Stimulated activated naive B cell treated with anti-CD40 and anti-IgM and Interleukin-4, amounts not matched to agents 10 μg/mL and 1 μg/mL and 100 μg/mL, for 72 hours (primary cell): ENCODE measurements at places on chromosomes 2 and 18.
A peak's percentile ranks its signal among the peaks of the same experiment; 100 is the strongest.

DNA sequence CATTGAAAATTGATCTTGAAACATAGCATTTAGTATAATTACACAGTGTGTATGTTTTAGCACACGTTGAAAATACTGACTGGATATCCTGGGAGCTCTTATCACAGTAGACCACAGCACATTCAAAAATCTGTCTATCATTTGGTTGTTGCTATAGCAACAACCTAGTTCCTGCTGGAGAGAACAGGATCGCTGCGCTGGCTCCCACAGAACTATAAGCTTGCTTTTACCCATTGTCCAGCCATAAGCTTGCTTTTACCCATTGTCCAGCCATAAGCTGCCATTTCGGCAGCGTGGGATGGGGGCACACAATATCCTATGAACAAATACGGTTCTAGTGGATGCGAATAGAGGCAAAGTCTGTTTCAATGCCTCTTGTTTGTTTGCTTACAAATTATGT, 70.4 kb upstream of the ST6GAL2 start:
- DNase-seq = no peak

GRCh38 chr2:44715671-44716081, 225.8 kb upstream of the SIX3 start:
- DNase-seq = no peak

DNA sequence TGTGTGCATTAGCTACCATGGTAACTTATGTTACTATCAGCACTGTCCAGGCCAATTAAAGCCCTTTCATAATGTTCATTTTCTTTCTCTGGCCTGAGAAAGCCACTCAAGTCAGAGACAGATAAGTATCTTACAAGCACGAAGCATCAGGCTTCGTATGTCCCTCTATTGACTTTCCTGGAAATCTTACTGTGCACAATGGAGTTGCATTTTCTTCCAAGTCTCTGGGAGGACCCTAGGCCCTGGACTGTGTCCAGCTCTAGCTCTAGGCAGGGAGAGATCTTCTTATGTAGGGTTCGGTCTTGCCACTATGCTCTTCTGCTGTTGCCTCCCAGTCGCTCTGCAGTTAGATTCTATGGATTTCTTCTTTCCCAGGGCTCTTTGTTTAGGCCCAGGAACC, 40.0 kb upstream of the ITGA6 start:
- DNase-seq = no peak

GRCh38 chr18:23568281-23569138, 17.8 kb downstream of the NPC1 start:
- no peak for DNase-seq

DNA sequence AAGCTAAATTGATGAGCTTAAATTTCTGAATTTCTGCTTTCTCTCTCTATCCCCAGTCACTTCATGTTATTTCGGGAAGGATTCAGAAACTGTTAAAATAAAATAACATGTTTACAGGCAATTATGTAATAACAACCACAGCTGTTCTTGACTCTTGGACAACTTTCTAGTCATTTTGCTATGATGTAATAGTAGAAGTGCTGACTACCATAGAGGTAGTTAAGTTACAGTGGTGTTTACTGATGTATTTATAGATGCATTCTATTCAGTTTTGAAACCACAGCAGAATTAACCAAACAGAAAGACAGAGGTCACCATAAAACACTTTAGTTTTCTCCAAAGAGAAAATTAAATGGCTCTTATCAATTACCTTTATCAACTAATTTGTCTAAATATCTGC, 1292.0 kb upstream of the CHAC2 start:
- DNase-seq = no peak

- no peak for DNase-seq
These were observed 103.6 kb downstream of the DNAH6 start for GRCh38 chr2:84619794-84620371.

DNA sequence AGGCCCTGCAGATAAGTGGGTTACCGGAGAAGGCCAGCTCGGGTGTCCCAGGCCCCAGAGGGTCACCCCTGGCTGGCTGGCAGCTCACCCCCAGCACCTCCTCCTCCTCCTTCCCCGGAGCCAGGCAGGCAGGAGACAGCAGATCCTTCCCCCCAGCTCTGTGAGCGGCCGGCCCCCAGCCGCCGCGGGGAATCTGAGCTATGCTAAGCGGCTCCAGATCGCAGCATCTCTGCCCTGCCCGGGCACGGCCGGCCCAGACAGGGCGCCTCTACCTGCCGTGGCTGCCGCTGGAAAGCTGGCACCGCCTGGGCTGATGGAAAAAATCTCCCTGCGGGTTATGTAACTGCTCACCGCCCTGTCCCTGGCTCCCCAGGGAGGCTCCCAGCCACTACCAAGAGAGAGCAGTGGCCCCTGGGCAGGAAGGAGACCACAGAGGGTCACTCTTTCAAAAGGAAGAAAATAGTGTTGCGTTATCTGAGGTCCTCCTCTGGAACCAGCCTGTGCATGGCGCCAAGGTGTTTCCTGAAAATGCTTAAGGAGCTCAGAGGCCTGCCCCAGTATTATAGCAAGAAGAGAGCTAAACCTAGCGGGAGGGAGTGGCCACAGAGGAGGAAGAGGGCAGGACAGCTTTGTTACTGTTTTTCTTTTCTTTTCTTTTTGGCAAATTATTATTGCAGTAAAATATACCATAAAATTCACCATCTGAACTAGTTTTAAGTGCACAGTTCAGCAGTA, 179.0 kb downstream of the SMAD7 start:
- DNase-seq = no peak

- DNase-seq = no peak
These were observed 375 bp downstream of the WNT10A start for GRCh38 chr2:218880859-218881594.

- DNase-seq = peak; percentile 80
These were observed 7.0 kb downstream of the LPIN1 start for GRCh38 chr2:11753452-11753885.

GRCh38 chr2:196176142-196176738, 4.9 kb upstream of the STK17B start:
- DNase-seq = peak; percentile 90

DNA sequence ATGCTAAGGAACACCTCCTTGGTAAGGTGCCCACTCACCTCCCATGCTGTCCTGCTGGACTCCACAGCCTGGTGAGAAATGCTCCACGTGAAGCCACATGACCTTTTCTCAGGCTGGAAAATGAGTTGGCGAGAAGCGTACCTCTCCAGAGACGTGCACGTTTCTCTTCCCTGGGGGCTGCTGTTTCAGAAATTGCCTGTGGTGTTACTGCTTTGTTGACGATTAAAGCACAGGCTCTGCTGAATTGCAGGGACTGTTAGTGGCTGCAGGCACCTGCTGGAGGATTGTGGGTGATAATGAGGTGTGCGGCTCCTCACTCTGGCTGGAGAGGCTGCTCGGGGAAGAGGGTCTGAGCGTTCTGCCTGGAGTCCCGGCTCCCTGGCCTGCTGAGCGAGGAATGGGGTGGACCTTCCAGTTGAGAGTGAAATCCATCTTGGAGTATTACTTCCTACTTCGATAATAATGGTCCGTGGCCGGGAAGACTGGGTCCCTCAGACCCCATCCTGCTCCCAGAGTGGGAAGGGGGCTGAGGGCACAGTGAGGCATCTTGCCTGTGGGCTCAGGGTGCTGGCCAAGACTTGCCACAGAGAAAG, 199.3 kb upstream of the HDAC4 start:
- DNase-seq = no peak

GRCh38 chr2:216657086-216657855, 24.1 kb downstream of the IGFBP2 start:
- DNase-seq = no peak

GRCh38 chr2:189580241-189580651, 340 bp downstream of the SLC40A1 start:
- no peak for DNase-seq

- no peak for DNase-seq
These were observed 54.3 kb upstream of the AGPS start for GRCh38 chr2:177338177-177338721.

DNA sequence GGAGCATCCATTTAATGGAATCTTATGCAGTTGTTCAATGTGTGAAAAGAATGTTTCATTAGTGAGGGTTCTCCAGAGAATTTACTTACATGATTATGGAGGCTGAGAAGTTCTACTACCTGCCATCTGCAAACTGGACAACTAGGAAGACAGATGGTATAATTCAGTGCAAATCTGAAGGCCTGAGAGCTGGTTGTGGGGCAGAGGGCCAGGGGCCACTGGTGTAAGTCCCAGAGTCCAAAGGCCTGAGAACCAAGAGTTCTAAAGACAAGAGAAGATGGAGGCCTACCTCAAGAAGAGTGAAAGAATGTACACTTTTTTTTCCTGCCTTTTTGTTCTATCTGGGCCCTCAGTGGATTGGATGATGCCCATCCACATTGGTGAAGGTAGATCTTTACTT, 114.8 kb downstream of the DDX1 start:
- DNase-seq = no peak

GRCh38 chr2:116819355-116819754, 995.1 kb upstream of the DDX18 start:
- no peak for DNase-seq

GRCh38 chr2:118090387-118091139, 2.3 kb downstream of the INSIG2 start:
- DNase-seq = no peak

DNA sequence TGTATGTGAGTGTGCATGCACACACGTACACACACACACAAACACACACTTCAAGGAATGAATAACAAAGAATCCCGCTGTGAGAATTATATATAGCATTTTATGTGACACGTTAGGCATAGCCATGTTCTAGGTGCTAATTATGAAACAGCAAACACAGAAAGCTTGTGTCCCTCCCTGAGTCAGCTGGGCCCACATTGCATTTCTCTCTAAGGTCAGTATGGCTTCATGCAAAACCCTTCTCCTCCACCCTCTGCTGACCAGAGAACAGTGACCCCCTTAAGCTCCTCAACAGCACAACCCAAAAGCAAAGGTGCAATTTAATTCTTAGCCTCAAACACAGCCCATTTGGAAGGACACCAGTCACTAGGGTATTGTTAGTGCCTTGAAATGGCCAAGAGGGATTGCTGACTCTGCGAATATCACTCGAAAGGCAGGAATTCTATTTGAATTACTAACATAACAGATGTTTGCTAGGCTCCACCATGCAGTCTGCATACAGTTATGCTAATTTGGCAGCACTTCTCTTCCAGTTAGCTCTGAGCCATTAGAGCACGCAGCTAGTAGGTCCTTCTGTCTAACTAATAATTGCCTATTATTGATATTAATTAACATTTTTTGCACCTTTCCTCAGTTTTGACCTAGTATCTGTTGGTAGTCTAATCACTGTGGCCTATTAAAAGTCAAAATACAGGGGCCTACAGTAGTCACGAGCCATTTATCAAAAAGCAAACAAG, 149.0 kb downstream of the LNPK start:
- DNase-seq = no peak

GRCh38 chr2:170501421-170502043, 213.6 kb upstream of the SP5 start:
- no peak for DNase-seq

DNA sequence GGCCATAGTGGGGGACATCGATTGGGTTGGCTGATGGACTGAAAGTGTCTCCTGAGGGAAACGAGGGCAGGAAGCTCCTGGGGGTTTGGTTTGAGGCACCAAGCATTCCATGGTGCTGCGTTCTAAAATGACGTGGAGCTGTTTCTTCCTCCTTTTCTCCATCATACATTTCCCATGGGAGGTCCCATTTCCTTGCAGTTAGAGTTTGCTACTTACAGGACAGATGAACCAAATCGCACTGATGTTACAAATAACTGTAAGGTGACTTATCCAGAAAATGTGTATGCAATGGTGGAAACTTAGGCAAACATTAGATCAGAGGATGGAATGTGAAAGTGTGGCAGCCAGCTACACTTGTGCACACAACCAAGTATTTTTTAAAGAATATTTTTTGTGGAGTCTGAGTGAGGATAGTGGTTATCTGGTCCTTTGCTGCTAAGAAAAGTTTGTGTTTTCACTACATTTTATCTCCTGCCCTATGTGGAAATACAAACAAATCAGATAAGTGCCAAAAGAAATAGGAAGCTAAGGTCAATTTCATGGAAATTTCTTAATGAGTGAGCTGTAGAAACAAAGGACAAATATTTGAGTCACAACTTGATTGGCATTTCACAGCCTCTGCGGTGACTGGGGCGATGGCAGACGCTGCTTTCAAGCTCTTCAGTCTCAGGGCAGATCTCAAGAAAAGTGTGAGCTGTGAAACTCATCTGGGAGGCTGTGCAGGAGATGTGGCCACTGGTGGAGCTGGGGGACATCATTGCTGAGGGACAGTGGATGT, 256.2 kb downstream of the TSN start:
- no peak for DNase-seq

DNA sequence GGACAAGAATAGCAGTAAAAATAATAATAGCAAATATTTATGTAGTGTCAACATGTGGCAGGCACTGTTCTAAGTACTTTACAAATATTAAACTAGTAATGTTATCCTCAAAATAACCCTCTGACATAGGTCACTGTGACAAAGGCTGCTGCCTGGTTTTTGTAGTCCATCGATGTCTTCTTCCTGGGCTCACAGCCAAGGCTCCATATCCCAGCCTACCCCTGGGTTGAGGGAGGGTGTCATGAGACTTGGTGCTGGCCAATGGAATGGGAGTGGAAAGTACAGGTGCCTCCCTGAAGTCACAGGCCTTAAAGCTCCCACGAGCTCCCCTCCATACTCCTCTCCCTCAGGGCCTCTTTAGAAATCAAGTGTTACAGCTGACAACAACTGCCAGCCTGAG, 159.3 kb downstream of the CYRIA start:
- DNase-seq = no peak

GRCh38 chr18:59623456-59624368, 73.5 kb downstream of the CCBE1 start:
- no peak for DNase-seq

- no peak for DNase-seq
These were observed 110.9 kb upstream of the RMP24 start for GRCh38 chr18:35861367-35862118.

GRCh38 chr2:171319164-171319810, 114.5 kb downstream of the METTL8 start:
- peak; percentile 68 for DNase-seq

DNA sequence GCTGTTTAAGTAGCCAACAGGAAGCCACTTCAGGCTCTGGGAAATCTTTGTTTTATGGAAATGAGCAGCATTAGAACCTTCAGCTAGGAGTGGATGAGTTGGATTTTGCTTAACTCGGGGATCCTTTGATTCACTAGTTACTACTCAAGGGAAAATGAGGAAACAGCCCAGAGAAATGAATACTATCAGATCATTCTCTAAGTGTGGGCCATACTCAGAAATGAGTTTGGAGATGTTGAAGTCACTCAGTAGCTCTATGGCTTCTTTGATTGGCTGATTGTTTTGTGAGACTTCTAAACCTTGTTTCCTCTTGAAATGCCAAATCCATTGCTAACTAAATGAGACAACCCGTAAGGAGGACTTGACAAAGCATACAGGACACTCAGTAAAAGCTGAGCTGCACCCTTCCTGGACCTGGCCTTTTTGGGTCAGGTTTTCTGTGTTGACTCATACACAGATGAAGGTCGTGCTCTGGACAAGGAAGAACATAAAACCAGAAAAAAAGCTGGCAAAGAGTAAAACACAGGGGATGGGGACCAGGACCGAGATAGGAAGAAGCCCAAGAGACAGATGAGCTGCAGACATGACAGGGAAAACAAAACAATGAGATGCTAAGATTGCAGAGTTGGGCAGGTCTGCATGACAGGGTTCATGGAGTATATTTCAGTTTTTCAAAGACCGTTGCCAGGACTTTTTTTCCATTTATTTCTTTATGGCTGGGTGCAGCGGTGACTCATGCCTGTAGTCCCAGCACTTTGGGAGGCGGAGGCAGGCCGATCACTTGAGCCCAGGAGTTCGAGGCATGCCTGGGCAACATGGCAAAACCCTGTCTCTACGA, 41.6 kb downstream of the INO80C start:
- DNase-seq = no peak

GRCh38 chr18:48228301-48228715, 180.9 kb downstream of the ZBTB7C start:
- no peak for DNase-seq

GRCh38 chr2:21059885-21060610, 16.2 kb upstream of the APOB start:
- no peak for DNase-seq
